Psoas muscle (tissue), 8 donors: ENCODE measurements at places on chromosomes 11 and 22. TPM values are rescaled to one million over a fixed set of nuclear protein-coding genes. Genes with fewer than 3 reads are reported as not detected.

GRCh38 chr11:30586251-30587144 lies at the start of gene MPPED2:
MPPED2 (minus strand) TSS chr11:30586353; CDS start chr11:30580373, 5,980 bp downstream.
- peak within 1 kb of the TSS; percentile 82 for H3K27ac ChIP-seq
- peak within 1 kb of the TSS; percentile 93 for H3K4me3 ChIP-seq
- no peaks in the 10 kb centered on the region for H3K4me1 ChIP-seq

DNA sequence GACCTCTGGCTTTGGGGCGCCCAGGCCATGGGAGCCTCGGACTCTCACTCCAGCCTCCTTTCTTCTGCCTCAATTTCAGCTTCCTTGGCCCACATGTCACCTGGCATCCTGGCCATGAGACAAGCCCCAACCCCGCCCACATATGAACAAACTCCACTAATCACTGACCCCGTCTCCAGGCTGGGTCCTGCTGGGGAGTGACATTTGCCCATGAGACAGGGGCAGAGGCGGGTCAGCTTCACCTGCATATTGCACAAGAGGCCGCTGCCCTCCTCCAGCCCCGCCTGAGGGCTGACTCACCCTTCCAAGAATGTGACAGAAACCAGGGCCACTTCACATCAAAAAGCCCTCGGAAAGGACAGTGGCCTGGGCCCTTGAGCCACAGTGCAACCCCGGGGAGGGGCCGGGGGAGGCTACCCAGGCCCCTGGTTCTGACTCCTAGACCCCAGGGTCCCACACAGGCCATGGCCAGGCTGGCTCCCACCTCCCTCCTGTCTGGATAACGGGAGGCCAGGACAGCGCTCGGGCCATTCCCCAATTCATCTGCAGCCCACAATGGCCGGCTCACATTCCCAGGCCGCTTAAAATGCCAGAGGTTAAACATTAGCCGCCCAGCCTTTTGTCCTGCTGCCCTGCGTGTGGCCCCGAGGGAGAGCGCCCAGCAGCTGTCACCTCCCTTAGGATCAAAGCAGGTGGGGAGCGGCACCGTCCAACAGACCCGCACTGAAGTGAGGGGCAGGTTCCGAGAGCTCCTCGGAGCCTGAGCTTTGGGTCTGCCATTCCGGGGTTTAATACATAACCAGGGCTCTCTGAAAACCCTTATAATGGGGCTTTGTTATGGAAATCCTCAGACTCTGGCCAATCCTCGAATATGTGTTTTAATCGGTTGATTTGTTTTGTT lies 42.3 kb downstream of the TRMU start:
- DNase-seq = no peak
- H3K27ac ChIP-seq = peak overlapping the region; percentile 58
- H3K36me3 ChIP-seq = no peaks in the 10 kb centered on the region
- H3K4me1 ChIP-seq = no peaks in the 10 kb centered on the region
- H3K27me3 ChIP-seq = no peaks in the 10 kb centered on the region

DNA sequence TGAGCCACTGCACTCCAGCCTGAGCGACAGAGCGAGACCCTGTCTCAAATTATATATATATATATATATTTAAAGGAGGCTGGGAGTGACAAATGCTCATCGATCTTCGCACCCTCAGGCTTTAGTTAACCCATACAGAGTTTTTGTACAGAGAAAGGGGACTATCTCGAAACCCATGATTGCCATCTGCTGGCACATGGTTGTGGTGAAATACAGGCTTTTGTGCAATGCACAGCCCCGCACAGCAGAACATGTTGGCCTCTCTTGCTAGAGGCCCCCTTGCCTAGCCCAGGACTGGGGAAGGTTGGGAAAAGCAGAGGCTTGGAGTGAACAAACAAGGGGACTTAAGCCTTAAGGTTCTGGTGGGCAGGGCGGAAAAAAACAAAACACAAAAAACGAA lies 3.6 kb downstream of the MYBPC3 start:
- H3K27me3 ChIP-seq = no peaks in the 10 kb centered on the region
- H3K4me3 ChIP-seq = no peak overlapping the region
- no peaks in the 10 kb centered on the region for H3K4me1 ChIP-seq

Gene ANO5
- total RNA-seq = 39.1 TPM
